ENCODE measurements at places on chromosomes 1 and 21.
A peak's percentile ranks its signal among the peaks of the same experiment; 100 is the strongest.

GRCh38 chr21:19781881-19782652 lies 1216.1 kb upstream of the NCAM2 start:
- H3K4me3 ChIP-seq, result no peak overlapping the region
- no peaks in the 10 kb centered on the region for H3K27me3 ChIP-seq
- no peaks in the 10 kb centered on the region for H3K36me3 ChIP-seq
- H3K4me1 ChIP-seq, result no peaks in the 10 kb centered on the region
- no peak overlapping the region for H3K27ac ChIP-seq

GRCh38 chr1:207938016-207938415 lies 27.1 kb upstream of the CD34 start:
- H3K4me1 ChIP-seq, result no peaks in the 10 kb centered on the region
- H3K27ac ChIP-seq, result no peak overlapping the region
- no peak for DNase-seq
- H3K36me3 ChIP-seq, result no peaks in the 10 kb centered on the region

DNA sequence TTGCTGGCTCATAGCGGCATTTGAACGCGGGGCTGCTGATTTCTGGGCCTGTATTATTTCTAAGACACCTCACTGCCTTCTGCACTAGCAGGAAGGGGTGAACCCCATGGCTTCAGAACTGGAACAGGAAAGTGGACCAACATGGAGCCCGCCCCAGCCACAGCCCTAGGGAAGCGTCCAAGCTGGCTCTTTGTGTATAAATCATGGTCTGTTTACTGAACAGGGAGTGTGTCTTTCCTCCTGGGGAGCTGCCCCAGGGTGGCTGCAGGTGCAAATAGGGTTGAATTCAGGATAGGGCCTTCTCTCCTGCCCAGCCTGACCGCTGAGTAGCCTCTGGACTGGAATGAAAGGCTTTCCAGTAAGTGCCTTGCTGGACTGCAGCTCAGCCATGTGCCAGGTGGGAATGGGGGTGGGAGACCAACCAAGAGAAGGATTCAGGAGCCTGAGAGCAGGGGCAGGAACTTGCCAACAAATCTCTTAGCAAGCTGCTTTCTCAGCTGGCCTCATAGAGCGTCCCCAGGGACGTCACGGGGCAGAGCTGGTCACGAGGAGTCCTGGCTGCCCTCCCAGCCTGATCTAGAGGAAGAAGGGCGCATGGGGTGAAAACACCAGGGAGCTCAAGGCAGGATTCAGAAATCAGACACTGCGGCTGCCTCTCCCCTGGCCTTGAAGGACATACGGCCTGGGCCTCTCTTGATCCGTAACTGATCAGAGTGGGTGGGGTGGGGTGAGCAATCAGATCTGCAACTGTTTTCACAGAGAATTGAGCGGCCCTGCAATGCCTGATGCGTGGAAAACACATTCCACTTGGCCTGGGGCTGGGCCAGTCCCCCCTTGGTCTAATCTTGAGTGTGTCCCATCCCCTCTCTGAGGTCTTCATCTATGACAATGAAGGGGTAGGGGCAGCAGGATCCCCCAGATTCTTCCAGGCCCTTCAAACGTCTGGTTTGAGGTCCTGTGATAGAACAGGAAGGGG lies 56.5 kb upstream of the SELENON start:
- H3K4me3 ChIP-seq, result no peak overlapping the region
- H3K36me3 ChIP-seq, result no peaks in the 10 kb centered on the region
- DNase-seq, result no peak
- no peaks in the 10 kb centered on the region for H3K27me3 ChIP-seq
- H3K27ac ChIP-seq, result no peak overlapping the region

GRCh38 chr1:231357831-231358354 lies 19.8 kb downstream of the SPRTN start:
- no peak overlapping the region for H3K4me3 ChIP-seq
- H3K27ac ChIP-seq, result no peak overlapping the region
- no peaks in the 10 kb centered on the region for H3K4me1 ChIP-seq
- no peaks in the 10 kb centered on the region for H3K27me3 ChIP-seq

- H3K27me3 ChIP-seq, result no peaks in the 10 kb centered on the region
- no peak overlapping the region for H3K4me3 ChIP-seq
- H3K36me3 ChIP-seq, result no peaks in the 10 kb centered on the region
- no peaks in the 10 kb centered on the region for H3K4me1 ChIP-seq
- no peak overlapping the region for H3K27ac ChIP-seq
- DNase-seq, result no peak
Observed at GRCh38 chr1:46948629-46949416, 7.5 kb upstream of the CYP4A11 start.

GRCh38 chr1:205183676-205184335 lies 27.7 kb downstream of the DSTYK start:
- no peaks in the 10 kb centered on the region for H3K4me1 ChIP-seq
- no peak for DNase-seq
- no peaks in the 10 kb centered on the region for H3K36me3 ChIP-seq
- no peak overlapping the region for H3K27ac ChIP-seq
- no peak overlapping the region for H3K4me3 ChIP-seq
- no peaks in the 10 kb centered on the region for H3K27me3 ChIP-seq

DNA sequence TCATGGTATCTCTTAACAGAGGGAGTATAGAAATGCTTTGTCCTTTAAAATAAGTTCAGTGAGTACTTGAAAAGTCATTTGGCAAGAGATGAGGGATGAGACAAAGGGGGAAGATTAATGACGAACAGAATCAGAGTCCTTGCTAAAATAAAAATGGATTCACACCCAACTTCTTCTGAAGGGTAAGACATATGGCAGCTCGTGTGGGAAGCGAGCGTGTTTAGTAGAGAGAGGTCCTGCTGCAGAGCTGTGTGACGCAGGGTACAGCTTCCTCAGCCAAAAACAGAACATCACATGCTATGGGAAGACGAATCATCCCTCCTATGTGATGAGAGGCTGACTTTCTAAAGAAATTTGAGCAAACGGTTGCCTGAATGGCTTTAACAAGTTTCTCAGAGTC lies 158.5 kb upstream of the LMO4 start:
- H3K4me1 ChIP-seq, result no peaks in the 10 kb centered on the region
- H3K27ac ChIP-seq, result no peak overlapping the region
- DNase-seq, result no peak
- H3K27me3 ChIP-seq, result no peaks in the 10 kb centered on the region
- H3K4me3 ChIP-seq, result no peak overlapping the region
- H3K36me3 ChIP-seq, result no peaks in the 10 kb centered on the region

GRCh38 chr1:29521438-29521715 lies 285.1 kb downstream of the PTPRU start:
- H3K27me3 ChIP-seq, result no peaks in the 10 kb centered on the region
- H3K4me3 ChIP-seq, result no peak overlapping the region
- DNase-seq, result no peak
- no peaks in the 10 kb centered on the region for H3K4me1 ChIP-seq

DNA sequence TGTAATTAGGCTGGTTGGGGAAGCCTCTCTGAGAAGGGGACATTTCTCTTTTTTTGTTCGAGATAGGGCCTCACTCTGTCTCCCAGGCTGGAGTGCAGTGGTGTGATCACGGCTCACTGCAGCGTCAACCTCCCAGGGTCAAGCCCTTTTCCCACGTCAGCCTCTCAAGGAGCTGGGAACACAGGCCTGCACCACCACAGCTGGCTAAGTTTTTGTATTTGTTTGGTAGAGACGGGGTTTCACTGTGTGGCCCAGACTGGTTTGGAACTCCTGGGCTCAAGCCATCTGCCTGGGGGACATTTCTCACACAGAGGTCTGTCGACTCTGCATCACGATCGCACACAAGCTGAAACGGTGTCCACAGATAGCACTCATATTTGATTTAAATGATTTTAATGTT lies 39.7 kb downstream of the HUNK start:
- peak; percentile 36 for DNase-seq
- no peaks in the 10 kb centered on the region for H3K27me3 ChIP-seq
- peaks cover 38% of the 10 kb centered on the region for H3K4me1 ChIP-seq
- no peaks in the 10 kb centered on the region for H3K36me3 ChIP-seq
